Stimulated activated CD8-positive, alpha-beta memory T cell treated with anti-CD3 and anti-CD28 coated beads, Interleukin-15, amount 100 ng/mL, for 24 hours (primary cell): ENCODE measurements at places on chromosomes 4 and X.

DNA sequence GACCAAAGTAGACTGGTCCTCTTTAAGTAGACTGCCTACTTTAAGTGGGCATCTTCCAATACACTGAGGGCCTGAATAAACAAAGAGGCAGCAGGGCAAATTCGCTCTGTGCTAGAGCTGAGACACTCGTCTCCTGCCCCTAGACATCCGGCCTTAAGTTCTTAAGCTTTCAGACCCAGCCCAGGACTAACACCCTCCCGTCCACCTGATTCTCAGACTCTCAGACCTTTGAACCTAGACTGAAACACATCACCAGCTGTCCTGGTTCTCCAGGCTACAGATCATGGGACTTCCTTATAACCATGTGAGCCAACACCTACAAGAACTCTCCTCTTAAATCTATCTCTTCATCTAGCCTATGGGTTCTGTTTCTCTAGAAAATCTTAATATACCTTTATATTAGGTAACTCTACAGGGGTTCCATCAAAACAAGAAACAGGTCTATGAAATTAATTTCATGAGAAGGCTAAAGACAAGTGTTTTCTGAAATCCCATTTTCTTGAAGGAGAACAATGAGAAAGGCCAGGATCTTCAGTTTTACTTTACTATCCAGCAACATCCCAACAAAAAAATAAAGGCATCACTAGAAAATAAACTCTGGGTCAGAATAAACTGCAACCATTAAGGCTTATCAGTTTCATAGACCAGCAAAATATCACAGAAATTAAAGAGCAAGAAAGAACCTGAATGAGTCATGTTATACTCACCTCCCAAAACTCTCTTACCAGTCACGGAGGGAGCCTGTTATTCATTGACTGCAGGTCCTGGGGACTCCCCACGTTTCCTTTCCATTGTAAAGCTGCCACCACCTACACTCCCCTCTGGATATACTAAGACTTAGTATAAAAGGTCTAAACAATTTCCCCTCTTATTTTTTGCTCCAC is 14.8 kb downstream of the ADGRA3 start:
- DNase-seq: no peak

DNA sequence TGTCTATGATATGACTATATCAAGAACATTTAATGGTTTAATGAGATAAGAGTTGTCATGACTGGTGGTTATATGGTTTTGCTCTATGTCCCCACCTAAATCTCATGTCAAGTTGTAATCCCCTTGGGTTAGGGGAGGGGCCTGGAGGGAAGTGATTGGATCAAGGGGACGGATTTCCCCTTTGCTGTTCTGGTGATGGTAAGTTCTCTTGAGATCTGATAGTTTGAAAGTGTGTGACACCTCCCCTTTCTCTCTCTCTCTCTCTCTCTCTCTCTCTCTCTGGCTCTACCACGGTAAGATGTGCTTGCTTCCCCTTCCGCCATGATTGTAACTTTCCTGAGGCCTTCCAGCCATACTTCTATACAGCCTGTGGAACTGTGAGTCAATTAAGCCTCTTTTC is 803.4 kb downstream of the TRIML1 start:
- DNase-seq: no peak

- DNase-seq: no peak
Measured at GRCh38 chrX:41406201-41406600, 40.9 kb upstream of the NYX start.

DNA sequence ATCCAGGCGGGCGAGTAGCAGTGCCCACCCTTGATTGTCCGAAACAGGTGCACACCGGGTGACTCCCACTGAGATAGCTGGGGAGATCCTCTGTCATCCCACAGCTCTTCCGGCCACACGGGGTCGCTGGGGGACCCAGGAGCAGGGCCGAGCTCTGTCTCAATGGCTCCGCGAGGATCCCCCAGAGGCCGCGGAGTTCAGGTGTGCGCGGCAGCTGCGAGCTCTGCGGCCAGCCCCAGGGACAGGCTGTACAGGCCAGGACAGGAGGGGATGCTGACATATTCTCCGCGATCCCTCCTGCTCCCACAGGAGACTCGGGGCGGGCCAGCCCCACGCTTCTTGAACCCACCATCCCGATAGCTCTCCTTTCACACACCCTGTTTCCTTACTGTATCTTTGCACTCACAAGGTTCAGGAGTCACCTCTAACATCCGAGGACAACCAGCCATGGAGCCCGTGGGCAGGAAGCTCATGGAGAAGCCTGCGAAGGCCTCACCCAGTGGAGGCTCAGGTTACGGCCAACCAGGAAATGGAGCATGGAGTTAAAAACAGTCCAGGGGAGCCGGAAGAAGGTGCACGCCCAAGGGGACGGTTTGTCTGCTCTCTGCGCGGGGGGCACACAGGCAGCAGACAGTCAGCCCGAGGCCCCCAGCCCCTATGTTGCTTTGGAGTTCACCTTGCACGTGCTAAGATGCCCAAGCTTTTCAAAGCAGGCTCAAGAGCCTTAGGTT is 77.9 kb upstream of the AMELX start:
- DNase-seq: no peak

- no peak for DNase-seq
Measured at GRCh38 chr4:110092646-110093045, 105.8 kb downstream of the ELOVL6 start.

DNA sequence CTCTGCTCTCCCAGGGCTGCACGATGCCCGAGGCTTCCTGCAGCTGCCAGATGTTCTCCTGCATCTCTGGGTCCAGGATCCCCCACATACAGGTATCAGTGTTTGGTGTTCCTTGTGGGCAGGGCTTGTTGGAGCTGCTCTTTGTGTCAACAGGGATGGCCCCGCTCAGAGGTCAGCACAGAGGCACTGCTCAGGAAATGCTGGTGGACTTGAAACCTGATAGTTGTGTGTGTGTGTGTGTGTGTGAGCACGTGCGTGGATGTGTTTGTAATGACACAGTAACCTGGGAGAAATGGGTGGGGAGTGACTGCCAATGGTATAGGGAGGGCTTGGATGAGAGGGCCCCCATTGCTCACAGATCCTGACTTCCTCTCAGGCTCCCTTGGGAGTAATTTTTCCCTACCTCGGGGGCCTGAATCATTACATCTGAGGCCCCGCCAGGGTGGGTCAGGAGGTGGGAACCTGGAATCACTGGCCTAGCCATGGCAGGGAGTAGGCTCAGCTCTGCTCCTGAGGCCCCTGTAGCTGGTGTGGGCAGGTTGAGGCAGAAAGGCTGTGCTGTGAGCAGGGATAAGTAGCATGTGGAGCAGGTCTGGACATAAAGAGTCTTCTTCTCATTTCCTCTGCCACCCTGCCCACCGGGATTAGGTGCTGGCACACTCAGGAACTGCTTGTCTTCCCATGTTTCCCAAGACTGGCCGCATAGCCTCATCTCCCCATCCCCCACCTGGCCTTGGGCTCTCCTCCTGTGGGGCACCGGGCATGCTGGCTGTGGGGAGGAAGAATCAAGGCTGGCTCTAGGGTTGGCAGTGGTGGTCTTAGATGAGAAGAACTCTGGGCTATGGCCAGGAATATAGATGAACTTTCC is 2.5 kb upstream of the EFNB1 start:
- DNase-seq: no peak

GRCh38 chrX:18426004-18426320 is 554 bp downstream of the CDKL5 start:
- DNase-seq: no peak

DNA sequence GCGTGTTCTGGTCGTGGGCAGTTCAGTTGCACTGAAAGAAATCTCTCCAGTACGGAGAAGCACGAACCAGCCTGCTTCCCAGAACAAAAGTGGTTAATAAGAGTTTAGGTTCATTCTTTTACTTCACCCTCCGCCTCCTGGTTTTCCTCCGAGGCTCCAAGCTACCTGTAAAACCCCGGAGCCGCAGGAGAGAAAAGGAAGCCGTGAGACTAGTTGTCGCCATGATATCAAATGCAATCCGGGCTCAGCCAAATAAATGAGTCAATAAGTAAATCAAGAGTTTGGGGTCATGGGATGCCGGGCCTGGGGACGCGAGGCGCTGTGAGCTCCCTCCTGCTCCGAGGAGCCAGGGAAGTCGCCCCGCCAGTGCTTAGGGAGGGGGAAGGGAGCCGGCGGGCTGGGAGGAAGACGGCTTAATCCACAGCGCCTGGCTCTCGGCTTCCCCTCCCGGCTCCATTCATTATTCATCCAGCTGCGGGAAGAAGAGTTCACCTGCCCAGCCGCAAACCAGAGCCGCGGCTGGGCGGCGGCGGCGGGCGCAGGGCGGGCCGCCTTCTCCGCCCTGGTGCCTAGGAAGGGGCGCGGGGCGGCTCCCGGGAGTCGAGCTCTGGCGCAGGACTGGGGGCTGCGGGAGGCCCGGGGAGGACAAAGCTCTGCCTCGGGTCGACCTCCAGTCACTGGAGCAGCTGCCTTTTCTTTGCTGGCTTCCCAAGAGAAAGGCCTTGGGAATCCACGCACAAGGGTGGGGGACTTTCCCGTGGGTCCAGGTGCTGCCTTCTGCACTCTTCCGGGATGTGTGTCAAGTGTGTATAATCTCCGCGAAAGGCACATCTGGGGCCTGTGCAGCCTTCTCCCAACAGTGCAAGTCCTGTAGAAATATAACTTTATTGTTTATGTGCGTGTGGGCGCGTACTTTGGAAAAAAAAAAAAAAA is 1.7 kb downstream of the FRAS1 start:
- no peak for DNase-seq

GRCh38 chrX:54640736-54641135 is 110.7 kb downstream of the GNL3L start:
- no peak for DNase-seq

GRCh38 chrX:46884799-46885198 is 27.4 kb upstream of the JADE3 start:
- DNase-seq: no peak

DNA sequence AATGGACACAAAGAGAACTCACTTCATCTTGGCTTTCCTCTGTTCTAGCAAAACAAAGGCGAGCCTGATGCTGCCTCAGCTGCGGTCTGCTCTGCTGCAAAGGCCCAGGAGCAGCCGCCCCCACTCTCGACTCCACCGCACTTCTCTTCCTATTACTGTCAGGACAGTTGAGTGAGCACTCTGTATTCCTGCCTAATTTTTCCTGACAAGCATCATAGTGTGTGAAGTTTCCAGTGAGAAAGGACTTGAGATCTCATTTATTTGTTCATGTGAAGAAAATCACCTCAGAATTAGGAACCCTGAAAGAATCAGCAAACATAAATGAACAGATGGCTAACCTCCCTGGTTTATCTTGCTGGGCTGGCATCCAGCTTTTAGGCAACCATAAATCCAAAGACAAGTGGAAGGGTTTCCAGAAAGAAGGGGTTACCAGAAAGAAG is 15.6 kb downstream of the SCARB2 start:
- DNase-seq: no peak

DNA sequence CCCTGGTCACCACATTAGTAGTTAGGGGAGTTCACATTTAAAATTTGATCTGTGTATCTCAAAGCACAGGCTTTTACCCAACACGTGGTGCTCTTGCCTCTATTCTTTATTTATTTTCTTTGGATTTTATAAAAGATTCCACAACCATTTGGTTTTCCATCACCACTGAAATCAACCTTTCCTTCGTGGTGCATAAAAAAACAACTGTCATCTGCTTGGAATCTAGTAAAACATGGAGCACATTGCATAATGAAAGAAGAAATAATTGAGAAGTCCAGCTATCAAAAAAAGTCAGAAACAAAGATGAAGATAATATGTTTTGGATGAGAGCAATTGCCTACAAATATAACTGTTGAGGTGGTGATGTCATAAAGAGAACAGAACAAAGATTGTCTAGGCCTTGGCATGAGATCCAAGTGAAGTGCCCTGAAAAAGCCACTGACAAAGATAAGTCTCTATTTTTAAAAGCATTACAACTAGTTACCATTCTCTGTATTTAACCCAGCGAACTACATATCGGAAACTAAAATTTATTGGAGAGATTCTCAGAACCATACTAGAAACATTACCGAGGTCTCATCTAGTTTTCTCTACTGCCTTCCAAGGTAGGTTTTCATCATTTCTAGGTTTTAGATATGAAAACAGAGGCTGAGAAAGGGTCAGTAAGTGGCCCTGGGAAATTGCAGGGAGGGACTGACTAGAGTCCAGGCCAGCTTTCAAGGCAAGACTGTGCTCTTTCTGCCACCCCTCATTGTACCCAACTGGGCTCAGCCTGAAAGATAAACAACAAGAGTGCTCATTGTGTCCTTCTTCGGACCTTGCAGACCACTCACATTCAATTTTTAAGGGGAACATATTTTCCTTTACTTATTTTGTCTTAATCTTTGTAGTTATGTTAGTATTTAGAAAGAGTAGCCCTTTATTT is 127.3 kb downstream of the MAD2L1 start:
- no peak for DNase-seq

- DNase-seq: no peak
Measured at GRCh38 chr4:84678976-84679744, 96.2 kb downstream of the CDS1 start.

- DNase-seq: no peak
Measured at GRCh38 chrX:128106630-128107029, 54.4 kb upstream of the ACTRT1 start.

- no peak for DNase-seq
Measured at GRCh38 chr4:168488869-168489274, 8.0 kb upstream of the PALLD start.

GRCh38 chr4:45078201-45078600 is 351.8 kb upstream of the GNPDA2 start:
- no peak for DNase-seq

GRCh38 chr4:121685257-121685656 is 11.5 kb downstream of the ANXA5 start:
- DNase-seq: no peak

DNA sequence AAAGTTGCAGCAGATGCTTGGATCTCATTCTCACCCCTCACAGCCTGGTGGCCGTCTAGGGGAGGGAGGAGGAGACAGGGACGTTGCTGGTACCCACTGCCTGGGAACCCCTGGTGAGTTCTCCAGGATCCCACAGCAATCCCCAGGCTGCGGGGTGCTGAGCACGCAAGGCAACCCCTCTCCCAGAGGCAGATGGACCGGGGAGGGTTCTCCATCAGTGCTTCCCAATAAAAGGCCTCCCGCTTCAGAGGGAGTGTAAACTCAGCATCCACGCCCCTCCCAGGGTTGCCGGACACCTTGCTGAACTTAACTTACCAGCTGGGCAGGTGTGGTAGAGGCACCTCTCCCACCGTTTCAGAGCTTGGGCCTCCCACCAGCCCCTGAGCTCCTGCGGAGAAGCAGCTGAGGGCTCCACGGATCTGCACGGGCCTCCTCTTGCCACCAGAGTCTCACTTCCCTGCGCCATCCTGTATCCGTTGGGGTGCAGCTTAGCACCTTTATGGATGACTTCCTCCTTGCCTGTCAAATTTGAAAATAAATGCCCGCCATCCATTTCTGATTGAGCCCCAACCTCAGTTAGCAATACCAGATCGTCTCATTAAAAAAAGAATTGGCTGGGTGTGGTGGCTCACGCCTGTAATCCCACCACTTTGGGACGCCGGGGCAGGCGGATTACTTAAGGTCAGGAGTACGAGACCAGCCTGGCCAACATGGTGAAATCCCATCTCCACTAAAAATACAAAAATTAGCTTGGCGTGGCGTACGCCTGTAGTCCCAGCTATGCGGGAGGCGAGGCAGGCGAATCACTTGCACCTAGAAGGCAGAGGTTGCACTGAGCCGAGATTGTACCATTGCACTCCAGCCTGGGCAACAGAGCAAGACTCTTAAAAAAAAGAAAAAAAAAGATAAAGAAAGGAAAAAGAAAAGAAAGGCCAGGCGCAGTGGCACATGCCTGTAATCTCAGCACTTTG is 14.8 kb upstream of the TBC1D14 start:
- DNase-seq: no peak
